ENCODE measurements at places on chromosomes 5 and 9.

GRCh38 chr9:107273634-107274033 is 9.4 kb upstream of the RAD23B start:
- DNase-seq: no peak

- no peak for DNase-seq
Observed at GRCh38 chr9:127095411-127095810, 27.0 kb downstream of the ANGPTL2 start.

DNA sequence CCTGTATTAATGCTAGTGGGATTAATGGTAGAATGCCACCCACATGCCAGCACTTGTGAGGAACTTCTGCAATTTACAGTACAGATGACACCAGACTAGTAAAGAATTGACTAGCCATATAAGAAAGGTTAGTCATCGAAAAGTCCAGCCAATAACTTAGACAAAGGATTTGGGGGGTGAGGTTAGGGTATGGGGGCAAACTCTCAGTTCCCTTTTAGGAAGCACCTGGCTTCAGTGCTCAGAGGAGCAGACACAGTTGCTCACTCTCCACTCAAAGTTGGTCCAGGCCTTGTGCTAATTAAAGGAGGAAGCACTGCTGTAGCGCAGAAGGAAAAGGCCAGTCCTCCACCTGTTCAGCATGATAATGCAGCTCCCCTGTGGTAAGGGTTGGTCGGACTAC is 25.2 kb downstream of the TGFBR1 start:
- no peak for DNase-seq

- no peak for DNase-seq
Observed at GRCh38 chr9:133060417-133060841, 1.4 kb upstream of the CEL start.

GRCh38 chr5:99179206-99179605 is 250.4 kb upstream of the CHD1 start:
- DNase-seq: no peak

- DNase-seq: no peak
Observed at GRCh38 chr5:68392617-68393016, 177.1 kb downstream of the PIK3R1 start.

DNA sequence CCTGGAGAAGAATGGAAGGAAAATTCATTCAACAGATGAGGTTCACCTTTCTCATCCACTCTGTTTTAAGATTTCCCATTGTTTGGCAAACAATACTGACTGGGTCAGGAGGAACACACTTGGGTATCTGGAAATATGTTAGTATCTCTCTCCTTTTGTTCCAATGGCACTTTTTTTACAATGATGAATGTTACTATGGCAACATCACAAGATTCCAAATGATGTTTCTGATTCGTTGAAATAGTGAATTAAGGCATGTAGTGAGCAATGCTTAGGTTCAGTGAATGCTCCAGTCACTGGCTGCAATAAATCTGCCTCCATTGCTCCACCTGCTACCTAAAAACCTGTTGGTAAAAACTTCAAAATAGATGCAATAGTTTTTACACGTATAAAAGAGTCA is 392.8 kb downstream of the DNAH5 start:
- DNase-seq: no peak

- DNase-seq: no peak
Observed at GRCh38 chr9:115777610-115778009, 376.0 kb upstream of the PAPPA start.

DNA sequence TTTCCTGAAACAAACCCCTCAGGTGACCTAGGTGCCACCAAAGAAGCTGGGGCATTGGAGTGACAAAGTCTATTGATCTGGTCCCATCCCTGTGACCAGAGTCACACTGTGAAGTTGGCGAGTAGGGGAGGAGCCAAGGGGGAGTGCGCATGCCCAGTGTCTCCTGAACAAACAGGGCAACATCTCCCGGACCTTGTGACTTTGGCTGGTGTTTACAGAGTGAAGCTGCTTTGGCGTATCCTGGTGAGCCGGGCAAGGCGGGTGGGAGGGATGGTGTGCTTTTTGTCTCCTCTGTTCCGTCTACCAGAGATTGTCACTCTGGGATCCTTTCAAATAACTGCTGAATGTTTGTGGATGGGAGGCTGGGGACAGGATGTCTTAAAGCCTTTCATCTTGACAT is 204.5 kb downstream of the HSPA4 start:
- DNase-seq: no peak

DNA sequence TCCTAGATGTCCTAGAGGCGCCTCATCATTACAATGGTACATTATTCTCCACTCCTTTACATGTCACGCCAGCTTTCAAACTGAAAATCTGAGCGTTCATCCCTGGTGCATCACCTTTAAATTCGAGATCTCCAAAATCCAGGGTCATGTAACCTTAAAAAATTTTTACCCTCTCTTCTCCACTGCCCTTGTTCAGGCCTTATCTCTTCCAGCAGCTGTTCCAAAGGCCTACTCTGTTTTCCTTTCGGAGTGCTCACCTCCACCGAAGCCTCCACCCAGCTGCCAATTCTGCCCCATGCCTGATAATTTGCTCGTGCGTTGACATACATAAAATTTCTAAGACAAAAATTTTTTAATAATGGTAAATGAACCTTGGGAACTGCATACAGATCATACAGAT is 950 bp upstream of the MSH3 start:
- DNase-seq: no peak

DNA sequence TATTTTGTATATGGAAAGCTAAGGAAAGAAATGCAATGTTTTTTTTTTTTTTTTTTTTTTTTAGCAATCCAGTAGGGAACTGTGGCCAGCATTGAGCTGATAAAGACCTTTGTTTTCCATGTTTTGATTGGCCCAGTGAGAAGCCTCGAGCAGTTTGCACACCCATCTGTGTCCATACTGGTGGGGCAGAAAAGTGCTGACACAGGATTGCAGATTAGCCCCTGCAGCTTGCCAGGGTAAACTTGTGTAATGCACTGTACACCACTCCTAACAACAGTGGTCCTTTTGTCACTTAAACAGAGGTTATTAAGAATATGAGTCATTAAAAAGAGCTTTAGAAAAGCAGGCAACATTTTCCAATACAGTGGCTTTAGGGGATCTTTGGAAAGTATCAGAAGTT is 132.8 kb upstream of the CDKN2B start:
- DNase-seq: no peak

DNA sequence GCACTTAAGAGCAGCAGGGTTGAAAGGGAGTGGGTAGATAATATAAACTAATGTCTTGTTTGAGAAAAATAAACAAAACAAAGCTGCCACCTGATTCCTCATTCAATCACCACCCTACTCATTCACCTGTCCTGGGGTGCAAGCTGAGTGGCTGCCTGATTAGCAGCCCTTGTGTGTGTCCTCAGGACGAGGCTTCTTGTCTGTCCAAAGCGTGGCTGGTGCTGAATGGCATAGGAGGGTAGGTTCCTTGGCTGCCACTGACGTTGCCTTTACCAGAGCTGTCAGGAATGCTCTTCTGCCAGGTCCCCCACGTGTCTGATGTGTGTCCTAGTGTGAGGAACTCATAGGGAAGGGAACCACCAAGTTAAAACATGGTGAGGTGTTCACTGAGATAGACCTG is 146.6 kb upstream of the SLC24A2 start:
- DNase-seq: no peak

DNA sequence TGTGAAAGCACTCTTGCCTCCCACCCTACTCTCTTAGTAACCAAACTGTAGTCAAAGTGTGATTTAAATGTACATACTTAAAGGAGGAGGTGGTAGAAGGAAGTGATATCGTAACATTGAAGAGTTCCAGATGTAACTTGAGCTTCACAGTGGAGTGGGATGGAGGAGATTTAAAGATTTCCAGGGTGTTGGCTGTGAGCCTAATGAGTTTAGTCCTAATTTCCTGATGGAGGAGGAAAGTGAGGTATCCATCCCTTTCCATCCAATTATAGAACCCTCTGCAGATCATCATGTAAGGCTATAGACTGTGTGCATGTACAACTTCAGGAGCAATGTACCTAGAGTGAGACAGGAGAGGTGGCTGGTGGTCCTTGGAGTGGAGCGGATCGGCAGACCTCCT is 1163.9 kb upstream of the SEMA6A start:
- no peak for DNase-seq

GRCh38 chr5:96817506-96817905 is 9.8 kb upstream of the ERAP1 start:
- DNase-seq: no peak

GRCh38 chr9:130299785-130300615 is 34.4 kb downstream of the HMCN2 start:
- no peak for DNase-seq

- no peak for DNase-seq
Observed at GRCh38 chr9:127390248-127390545, 6.8 kb upstream of the SLC2A8 start.

All from stimulated activated CD8-positive, alpha-beta memory T cell treated with anti-CD3 and anti-CD28 coated beads, Interleukin-15, amount 100 ng/mL, for 1 hour (primary cell).